Thyroid gland (tissue), 4 donors: ENCODE measurements at places on chromosomes 3 and 15. TPM values are rescaled to one million over a fixed set of nuclear protein-coding genes. Genes with fewer than 3 reads are reported as not detected.

- H3K27ac ChIP-seq, result no peak overlapping the region
- H3K4me1 ChIP-seq, result no peaks in the 10 kb centered on the region
- no peak for DNase-seq
- H3K27me3 ChIP-seq, result no peaks in the 10 kb centered on the region
- H3K36me3 ChIP-seq, result no peaks in the 10 kb centered on the region
Observed at GRCh38 chr3:74139648-74140047, 474.8 kb downstream of the CNTN3 start.

DNA sequence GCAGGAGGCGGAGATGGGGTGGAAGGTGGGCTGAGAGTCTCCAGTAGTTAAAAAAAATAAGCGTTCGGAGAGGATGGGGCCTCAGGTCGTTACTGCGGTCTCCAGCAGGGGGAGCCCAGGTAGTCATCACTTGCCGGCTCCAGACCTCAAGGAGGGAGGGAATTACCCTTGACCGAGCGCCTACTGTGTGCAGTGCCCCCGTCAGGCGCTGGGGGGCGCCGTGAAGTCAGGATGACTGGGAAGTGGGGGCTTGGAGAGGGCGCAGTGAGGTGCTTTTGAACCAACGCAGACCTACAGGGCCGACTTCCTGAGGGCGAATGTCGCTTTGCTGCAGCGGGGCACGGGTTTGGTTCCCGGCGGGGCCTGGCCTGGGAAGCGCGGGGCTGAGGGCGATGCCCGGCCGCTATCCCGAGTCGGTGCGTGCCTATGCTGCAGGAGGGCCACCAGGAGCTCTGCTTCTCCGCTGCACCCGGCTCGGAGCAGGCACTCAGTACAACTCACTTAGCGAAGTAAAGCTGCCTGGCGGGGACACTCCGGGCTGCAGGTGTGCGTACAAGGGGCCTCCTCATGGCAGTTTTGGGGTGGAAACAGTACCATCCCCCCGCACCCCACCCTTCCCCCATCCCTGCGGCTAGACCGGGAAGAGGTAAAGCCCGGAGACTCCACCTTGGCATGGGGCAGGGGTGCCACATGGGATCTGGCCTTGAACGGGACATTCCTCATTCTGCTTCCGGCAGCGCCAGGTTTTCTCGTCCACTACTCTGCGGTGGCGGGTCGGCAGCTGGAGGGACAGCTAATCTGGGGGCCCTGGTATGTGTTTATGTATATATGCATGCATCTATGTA is 79.8 kb downstream of the RHCG start:
- no peak overlapping the region for H3K27ac ChIP-seq
- H3K4me3 ChIP-seq, result no peak overlapping the region
- peak; percentile 34 for DNase-seq
- peaks cover 7% of the 10 kb centered on the region for H3K27me3 ChIP-seq
- H3K36me3 ChIP-seq, result no peaks in the 10 kb centered on the region

GRCh38 chr3:38031022-38031994 is 1.9 kb upstream of the PLCD1 start:
- H3K27ac ChIP-seq, result peak overlapping the region; percentile 41
- H3K4me1 ChIP-seq, result peaks cover 22% of the 10 kb centered on the region
- no peaks in the 10 kb centered on the region for H3K27me3 ChIP-seq

Gene TXNRD3
- 21.3 TPM for total RNA-seq

GRCh38 chr15:51878446-51879386 is 49.3 kb downstream of the TMOD3 start:
- H3K27ac ChIP-seq, result peak overlapping the region; percentile 10
- no peaks in the 10 kb centered on the region for H3K27me3 ChIP-seq
- H3K4me1 ChIP-seq, result peaks cover 38% of the 10 kb centered on the region

DNA sequence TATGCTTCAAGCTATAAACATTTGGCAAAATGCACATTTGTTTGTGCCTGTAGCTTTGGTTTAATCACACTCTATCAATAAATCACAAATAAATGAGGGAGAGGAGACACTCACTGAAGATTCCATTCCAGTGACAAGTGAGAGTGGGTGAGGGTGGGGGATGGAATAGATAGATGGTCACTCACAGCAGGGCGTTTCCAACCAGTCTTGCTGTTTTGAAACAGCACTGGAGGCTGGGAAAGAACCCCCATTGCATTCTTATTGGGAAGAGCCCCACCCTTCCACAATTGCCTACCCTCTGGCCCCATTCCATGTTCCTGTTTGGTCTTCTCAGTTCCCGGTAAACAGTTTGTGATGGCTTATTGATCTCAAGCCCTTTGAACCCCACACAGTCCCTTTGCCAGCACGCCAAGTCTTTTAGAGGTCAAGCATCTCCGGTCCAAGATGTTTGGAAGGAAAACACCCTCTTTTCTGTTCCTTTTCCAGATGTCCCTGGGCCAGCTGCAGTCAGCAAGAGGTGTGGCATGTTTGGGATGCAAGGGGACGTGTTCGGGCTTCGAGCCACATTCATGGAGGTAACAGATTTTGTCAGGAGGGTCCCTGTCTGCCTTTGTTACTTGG is 30.7 kb downstream of the LMCD1 start:
- no peak overlapping the region for H3K27ac ChIP-seq
- no peak for DNase-seq
- H3K27me3 ChIP-seq, result no peaks in the 10 kb centered on the region

Gene IL17RB
- total RNA-seq, result 2.4 TPM

DNA sequence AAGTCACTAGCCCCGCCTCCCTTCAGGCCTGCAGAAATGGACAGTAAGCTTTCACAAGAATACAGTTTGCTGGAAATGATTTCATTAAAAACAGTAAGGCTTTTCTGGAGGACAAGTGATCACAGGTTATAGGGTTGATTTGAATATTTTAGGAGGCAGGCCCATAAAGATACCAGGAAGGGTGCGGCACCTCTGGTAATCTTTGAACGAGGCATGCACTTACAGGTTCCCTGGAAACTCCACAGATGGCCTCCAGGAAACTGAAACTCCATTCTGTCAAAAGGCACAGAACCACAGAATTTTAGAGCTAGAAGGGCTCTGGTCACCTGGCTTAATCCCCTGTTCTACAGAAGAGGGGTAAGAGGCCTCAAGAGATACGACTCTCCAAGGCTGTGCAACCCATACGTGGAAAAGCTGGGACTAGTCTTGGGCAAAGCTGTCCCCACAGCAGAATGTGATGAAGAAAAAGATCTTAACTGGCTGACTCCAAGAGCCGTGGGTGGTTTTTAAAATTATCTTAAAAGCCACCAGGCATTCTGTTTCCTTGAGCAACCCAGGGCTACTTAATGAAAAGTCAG is 1.2 kb downstream of the STARD5 start:
- H3K4me1 ChIP-seq, result peaks cover 16% of the 10 kb centered on the region
- no peak overlapping the region for H3K4me3 ChIP-seq
- H3K36me3 ChIP-seq, result peaks cover 13% of the 10 kb centered on the region
- H3K27ac ChIP-seq, result no peak overlapping the region

DNA sequence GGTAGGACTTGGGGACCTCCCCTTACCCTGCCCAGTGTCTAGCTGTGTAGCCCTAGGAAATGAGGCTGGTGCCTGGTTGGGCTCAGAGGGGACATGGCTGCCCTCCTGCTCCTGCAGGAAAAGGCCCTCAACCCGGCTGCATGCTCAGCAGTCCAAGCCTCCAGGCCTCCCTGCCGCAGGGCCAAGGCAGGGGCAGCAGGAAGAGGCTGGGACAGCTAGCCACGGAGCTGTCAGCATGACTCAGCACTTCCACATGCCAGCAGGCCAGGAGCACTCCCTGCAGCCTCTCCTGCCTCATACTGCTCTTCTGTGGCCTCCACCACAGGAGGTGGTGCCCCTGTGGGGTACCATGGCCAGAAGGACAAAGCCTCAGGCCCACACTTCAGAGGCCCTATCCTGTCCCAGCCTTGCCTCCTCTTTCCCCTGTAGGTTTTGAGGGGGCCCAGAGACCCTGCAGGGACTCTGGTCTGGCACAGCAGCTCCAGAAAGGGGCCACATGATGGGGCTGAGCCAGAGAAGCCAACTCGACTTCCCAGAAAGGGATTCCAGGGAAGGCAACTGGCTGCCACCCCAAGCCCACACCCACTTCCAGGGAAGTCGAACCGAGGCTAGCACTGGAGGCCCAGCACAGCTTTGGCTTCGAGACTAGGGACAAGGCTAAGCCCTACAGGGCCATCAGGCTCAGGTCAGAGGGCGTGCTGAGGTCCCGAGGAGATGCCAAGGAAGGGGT is 19.5 kb downstream of the TKT start:
- peak overlapping the region; percentile 89 for H3K27ac ChIP-seq
- peaks cover 72% of the 10 kb centered on the region for H3K36me3 ChIP-seq
- peaks cover 53% of the 10 kb centered on the region for H3K4me1 ChIP-seq
- H3K27me3 ChIP-seq, result no peaks in the 10 kb centered on the region
- peak; percentile 52 for DNase-seq

DNA sequence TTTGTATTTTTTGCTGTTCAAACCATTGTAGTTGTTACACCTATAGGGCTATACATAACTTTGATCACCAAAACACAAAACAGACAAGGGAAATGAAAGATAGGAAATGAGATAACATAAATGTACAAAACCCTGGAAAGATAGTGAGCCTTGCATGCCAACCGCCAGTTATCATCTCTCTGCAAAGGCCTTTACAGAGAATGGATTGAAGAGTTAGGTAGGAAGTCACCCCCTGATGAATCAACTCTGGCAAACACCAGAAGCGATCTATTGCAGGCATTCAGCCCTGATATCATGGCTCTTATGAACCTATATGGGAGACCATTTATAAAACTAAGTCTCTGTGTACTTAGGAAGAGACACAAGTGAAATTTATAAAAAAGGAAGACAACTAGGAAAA is 588.0 kb downstream of the TUSC7 start:
- H3K4me3 ChIP-seq, result no peak overlapping the region
- H3K36me3 ChIP-seq, result no peaks in the 10 kb centered on the region
- no peaks in the 10 kb centered on the region for H3K27me3 ChIP-seq
- no peaks in the 10 kb centered on the region for H3K4me1 ChIP-seq
- DNase-seq, result no peak

- no peaks in the 10 kb centered on the region for H3K27me3 ChIP-seq
- H3K4me1 ChIP-seq, result no peaks in the 10 kb centered on the region
- H3K36me3 ChIP-seq, result no peaks in the 10 kb centered on the region
- no peak for DNase-seq
- no peak overlapping the region for H3K27ac ChIP-seq
Observed at GRCh38 chr3:107142171-107142570, 235.1 kb upstream of the CCDC54 start.

GRCh38 chr3:27903446-27903845 is 181.3 kb upstream of the EOMES start:
- no peak for DNase-seq
- H3K27me3 ChIP-seq, result no peaks in the 10 kb centered on the region
- H3K4me3 ChIP-seq, result no peak overlapping the region
- H3K4me1 ChIP-seq, result no peaks in the 10 kb centered on the region
- no peaks in the 10 kb centered on the region for H3K36me3 ChIP-seq

GRCh38 chr15:81111510-81112470 is 22.3 kb upstream of the CFAP161 start:
- DNase-seq, result no peak
- H3K27ac ChIP-seq, result no peak overlapping the region
- no peaks in the 10 kb centered on the region for H3K36me3 ChIP-seq
- H3K27me3 ChIP-seq, result no peaks in the 10 kb centered on the region

Gene ADCY5
- total RNA-seq, result 0.78 TPM
